ENCODE measurements at places on chromosomes 12 and 14.
A peak's percentile ranks its signal among the peaks of the same experiment; 100 is the strongest.

GRCh38 chr12:106892075-106892474 lies 63.6 kb upstream of the TMEM263 start:
- DNase-seq = no peak

- DNase-seq = peak; percentile 23
These were observed 1.1 kb upstream of the HEBP1 start for GRCh38 chr12:13000925-13001774.

- no peak for DNase-seq
These were observed 159.1 kb upstream of the LMNTD1 start for GRCh38 chr12:25712169-25712568.

DNA sequence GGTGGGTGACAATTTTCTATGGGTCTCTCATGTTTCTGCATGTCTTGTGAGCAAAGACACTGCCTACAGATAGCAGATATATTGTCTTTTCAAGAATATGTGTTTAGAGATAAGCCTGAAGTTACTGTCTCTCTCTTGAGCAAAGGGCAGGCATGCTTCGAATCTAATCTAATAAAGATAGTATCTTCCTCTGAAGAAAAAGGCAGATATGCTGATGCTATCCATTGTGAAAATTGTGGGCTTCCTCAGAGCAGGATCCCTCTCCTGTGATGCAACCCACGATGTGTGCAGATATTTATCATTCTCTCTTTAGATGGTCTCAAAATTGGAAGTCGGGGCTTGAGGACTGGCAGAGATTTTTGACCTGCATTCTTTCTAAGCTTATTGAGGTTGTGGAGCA lies 187.0 kb downstream of the DACT1 start:
- DNase-seq = no peak

GRCh38 chr14:53841109-53842099 lies 115.2 kb downstream of the BMP4 start:
- no peak for DNase-seq

DNA sequence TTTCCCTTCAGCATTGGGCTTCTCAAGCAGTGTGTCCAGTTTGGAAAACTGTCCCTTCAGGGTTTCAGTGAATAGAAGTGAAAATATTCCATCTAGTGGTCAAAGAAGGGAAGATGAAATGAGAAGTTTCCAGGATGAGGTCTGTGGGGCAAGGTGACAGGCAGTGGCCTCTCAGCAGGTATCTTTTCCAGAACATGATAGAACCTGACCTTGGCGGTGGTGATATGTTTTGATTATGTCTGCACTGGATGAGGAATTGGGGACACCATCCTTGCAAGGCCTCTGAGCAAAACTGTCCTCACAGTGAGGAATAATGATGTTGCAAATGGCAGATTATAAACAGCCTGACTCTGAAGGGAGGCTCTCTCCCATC lies 4.7 kb downstream of the GPX2 start:
- no peak for DNase-seq

DNA sequence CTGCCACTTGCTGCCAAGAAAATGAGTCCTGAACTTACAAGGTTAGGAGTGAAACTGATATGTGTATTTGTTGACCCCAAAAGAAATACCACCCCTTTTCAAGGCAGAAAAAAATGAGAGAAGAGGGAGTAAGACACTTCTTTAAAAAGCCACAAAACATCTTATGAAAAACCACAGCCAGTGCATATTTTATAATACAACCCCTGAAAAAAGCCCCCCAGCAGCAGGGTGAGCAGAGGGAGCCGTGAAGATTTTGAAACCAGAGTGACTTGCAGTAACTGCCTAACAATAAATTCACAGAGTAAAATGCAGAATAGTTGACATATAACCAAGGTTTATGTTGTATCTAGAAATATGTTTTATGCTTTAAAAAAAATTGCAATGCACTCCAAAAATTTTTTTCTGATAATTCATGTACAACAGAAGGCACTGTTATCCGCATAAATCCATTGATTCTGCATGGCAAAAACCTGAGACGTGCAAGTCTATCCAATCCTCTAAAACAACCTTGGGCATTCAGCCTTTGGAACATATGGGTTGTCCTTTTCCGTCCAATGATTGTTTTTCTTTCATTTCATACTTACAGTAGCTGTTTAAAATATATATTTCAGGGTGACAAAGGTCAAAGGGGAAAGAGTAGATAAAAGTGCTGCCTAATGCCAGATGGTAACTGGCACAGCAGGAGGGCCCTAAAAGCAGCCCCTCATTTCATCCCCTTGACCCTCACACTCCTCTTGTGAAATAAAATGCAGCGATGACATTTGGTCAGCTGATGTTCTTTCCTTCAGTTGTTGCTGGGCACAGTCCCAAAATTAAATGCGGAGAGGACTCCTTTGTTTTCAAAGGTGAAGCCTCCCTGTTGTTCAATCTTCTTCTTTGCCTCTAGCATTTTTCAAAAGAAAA lies 65.3 kb downstream of the IPO8 start:
- no peak for DNase-seq

DNA sequence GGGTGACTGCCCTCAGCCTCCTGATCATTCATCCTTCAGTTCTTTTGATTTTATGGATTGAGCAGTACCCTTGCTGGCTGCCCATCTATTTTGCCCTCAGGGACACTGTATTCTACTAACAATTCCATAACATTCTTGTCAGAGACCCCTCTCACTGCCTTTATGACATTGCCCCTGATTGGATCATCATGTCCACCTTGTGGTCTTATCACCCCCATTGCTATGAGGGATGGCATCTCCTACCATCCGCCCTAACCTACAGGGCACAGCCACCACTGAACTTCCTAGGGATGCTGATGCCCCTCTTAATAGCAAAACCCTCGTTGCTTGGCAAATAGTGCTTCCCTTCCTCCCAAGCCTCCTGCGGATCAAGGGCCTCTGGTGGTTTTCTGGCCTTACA lies 38.8 kb upstream of the HMGA2 start:
- DNase-seq = no peak

DNA sequence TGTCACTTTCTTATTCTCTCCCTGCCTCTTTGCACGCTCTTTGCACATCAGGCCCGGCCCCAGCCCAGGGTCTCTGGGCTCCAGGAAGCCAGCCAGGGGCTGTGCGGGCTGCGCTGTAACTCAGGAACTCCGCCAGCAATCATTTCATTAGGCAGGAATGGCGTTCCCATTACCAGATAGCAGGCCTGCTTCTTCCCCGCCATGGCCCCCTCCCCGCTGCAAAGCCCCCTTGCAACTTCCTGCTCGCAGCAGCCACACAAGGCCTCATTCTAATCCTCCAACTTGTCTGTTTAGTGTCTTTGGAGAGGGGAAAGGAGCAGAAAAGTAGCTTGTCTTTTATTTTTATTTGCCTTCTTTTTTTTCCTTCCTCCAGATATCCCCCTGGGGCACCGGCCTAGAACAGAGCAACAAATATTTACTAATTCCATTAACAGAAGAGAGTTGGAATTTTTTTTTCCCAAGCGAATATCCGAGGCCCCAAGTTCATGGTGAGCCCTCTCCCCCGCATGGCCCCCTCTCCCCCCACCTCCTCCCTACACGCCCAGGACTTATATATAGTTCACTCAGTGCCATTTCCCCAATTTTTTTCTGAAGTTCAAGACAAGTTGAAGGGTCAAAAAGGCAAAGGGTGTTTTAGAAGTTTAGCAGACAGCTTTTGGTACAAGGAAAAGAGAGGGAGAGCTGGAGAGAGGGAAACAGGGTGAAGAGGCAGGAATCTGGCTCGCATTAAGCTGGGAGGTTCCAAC lies 329.4 kb upstream of the TBX3 start:
- DNase-seq = no peak

DNA sequence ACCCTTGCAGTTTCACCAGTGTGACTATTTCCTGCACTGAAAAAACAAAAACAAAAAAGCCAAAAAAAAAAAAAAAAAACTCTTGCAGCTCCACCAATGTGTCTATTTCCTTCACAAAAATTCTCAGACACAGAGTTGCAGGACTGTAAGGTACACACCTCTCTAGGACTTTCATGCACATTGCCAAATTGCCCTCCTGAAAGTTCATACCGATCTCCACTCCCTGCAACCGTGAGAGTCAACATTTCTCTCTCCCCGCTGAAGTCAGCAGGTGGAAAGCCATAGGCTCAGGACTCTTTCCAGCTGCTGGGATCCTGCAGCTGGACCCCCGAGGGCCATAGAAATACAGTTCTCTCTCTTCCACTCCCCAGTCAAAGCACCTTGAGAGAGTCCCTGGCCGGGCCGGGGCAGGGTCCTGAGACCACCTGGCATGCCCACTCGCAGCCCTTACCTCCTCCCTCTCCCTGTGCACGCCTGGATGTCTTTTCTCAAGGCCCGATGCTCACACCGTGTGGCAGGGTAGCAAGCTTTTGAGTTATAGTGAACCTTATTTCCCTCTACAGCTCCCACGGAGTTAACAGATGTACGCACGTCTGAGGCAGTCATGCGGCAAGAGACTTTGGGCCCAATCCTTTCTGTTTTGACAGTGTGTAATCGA lies 23.6 kb downstream of the MMAB start:
- DNase-seq = no peak

- DNase-seq = no peak
These were observed 6.7 kb upstream of the MORN3 start for GRCh38 chr12:121676190-121676589.

DNA sequence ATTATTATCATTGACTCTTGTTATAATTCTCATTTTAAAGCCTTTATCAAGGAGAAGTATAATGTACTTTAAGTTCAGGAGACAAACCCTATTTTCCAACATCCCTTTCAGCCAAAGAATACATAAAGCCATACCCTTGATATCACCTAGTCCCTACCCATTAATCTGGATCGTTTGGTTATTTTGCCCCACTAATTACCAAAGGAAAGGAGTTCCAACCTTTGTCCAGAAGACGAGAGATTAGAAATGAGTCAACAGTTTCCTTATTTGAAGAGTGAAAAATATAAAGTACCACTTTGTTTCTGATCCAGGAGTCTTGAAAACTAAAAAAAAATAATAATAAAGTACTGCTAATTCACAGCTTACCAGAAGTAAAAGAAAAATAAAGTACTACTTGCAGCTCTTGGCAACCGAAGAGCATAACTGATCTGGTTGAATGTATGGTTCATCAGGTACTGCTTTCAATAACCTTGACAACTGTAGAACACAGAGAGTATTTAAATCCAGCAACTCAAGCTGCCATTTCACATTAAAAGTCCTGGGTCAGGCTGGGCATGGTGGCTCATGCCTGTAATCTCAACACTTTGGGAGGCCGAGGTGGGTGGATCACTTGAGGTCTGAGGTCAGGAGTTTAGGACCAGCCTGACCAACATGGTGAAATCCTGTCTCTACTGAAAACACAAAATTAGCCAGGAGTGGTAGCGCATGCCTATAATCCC lies 33.7 kb downstream of the LIMA1 start:
- DNase-seq = no peak

DNA sequence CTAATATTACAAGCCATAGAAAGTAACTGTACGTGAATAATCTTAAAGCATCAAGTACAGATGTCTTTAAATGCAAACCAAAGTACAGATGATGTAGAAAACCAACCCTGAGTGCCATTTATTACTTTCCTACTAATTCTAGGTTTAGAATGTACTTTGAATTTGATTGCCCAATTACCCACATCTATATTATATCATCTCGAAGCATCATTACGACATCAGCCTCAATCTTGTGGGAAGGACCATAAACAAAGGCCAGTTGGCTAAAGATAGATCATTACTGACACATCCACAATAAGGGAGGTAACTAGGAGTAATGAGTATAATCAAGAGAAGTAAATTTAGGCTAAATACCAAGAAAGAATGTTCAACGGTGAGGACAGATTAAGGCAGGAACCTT lies 478.9 kb downstream of the BCAT1 start:
- no peak for DNase-seq

- DNase-seq = no peak
These were observed 456.6 kb upstream of the TMPO start for GRCh38 chr12:98058838-98059237.

GRCh38 chr14:105304565-105304964 lies 3.8 kb upstream of the BRF1 start:
- no peak for DNase-seq

DNA sequence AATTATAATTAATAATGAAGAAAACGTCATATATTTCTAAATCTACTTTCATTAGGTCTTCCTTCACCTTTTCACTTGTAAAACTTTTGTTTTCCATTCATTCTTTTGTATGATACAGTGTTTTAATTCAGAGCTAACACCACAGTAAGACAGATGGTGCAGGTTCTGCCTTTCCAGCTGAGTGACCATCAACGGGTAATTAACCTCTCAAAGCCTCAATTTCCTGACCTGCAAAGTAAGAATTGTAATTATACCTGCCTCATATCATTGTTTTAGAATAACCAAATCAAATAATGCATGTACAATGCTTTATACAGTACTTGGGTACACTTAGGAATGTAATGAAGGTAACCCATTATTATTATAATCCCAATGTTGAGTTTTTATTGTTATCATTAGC lies 157.6 kb downstream of the FOXA1 start:
- no peak for DNase-seq

DNA sequence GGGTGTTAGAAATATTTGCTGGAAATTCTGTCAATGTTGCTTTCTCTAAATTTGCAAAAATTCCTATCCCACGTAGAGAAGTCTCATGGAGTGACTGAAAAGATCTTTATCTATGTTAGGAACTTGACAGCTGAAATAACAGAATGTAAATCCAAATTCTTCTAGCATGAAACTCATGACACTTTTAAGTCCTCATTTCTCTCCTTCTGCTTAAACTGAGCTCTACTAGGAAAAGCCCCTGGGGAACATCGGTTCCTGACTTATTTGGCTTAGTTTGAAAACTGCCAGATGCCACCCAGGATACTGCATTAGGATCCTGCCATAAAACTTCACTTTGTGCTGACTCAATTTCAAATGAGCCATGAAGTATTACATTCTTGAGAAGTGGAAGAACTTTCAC lies 426.0 kb downstream of the GALC start:
- DNase-seq = no peak

- DNase-seq = no peak
These were observed 98.6 kb downstream of the ARF6 start for GRCh38 chr14:49991491-49991890.

DNA sequence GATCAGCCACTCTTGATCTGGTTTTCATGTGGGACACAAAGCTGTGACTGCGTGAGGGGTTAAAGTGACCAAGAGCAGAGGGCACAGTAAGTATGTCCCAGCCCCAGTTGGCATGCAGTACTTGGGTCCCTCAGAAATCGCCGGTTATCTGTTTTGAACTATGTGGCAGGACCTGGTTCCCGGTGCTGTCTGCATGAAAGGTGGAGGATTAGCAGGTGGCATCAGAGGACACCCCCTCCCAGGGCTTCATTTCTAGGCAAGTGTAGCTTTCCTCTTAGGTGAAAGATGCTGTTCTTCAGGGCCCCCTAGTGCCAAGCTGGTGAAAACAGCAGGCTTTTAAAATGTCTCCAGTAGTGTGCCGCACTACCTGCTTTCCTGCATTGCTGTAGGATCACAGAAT lies 57.1 kb downstream of the ATG14 start:
- DNase-seq = peak; percentile 71

GRCh38 chr14:51285120-51285519 lies 45.1 kb downstream of the TMX1 start:
- DNase-seq = no peak

GRCh38 chr14:67940486-67941455 lies 121.2 kb downstream of the RAD51B start:
- no peak for DNase-seq

DNA sequence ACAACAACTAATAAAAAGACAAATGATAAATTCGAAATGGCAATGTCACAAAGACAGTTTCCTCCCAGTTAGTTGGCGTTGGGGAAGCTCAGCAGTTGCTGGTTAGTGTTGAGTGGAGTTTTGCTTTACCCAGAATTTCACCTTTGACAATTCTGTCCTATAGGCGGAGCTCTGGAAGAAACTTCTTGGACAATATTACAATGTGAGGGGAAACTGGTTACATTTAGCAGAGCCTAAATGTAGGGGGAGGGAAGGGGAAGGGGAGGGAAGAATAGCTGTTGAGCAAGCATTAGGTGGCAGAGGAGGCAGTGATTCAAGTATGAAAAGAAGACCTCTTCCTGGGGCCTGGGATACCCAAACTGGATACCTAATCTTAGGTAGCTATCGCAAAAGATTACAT lies 51.4 kb downstream of the BDKRB1 start:
- no peak for DNase-seq
